ENCODE measurements at places on chromosomes 5 and 9.

DNA sequence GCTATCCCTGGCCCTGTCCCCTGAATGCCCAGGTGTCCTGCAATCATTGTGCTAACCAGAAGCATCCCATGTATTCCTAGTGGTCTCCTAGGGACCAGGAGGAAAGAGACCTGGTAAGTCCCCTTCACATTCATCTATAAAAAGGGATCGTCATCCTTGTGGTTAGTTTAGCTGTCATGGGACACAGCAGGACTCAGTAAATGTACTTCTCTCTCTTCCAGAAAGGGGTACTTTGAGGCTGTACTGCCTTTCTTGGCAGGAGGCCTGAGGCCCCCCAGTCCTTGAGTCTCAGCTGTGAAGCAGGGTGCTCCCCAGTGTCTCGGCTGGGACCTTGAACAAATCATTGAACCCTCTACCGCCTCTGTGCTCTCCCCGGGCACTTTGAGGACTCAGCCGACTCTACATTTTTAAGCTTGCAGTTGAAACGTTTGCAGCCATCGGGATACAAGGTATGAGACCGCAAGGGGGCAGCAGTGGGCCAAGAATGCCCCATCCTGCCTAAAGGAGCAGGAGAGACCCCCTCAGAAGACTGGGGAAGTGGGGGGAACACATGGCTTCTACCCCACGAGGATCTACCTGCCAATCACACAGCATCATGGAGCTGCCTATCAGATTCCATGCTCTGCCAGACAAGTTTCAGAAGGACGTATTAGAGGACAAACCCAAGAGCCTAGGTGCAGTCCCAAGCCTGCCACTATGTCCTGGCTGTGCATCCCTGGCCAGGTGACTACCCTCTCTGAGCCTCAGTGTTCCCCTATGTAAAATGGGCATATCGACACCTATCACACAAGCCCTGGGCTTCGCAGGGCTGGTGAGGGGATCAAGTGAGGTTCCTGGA, 2.4 kb upstream of the PHYKPL start:
- DNase-seq = no peak

GRCh38 chr9:114165407-114166102, 10.2 kb downstream of the COL27A1 start:
- no peak for DNase-seq

GRCh38 chr9:91813176-91813795, 136.7 kb downstream of the ROR2 start:
- no peak for DNase-seq

- DNase-seq = no peak
Observed at GRCh38 chr5:54885636-54886035, 99.8 kb downstream of the ESM1 start.
